ENCODE measurements at places on chromosomes 7 and 10. TPM values are rescaled to one million over a fixed set of nuclear protein-coding genes. Genes with fewer than 3 reads are reported as not detected.

CRHR2 gene
- total RNA-seq = not detected

SPDYE6 gene
- total RNA-seq = not detected

HTR7 gene
- total RNA-seq = not detected

- DNase-seq = no peak
Measured at GRCh38 chr7:108535744-108536143, 9.8 kb upstream of the PNPLA8 start.

GRCh38 chr10:101968940-101969321, 87.0 kb downstream of the ARMH3 start:
- no peak for DNase-seq

DNA sequence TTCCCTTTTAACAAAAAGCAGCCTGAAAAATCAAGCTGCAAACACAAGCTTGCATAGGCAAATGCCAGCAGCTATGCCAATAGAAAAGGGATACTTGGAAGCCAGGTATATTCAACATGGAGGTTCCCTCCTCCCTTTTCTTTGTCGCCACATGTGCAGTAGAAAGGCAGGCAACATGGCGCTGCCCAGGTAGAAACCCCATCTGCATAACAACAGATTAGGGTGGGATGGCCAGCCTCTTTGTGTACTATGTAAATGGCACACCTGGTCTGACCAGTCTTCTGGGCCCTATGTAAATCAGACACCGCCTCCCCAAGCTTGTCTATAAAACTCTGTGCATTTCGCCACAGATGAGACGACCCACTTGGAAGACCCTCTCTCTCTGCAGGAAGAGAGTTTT, 58.1 kb downstream of the CCDC3 start:
- no peak for DNase-seq

Data from activated naive CD4-positive, alpha-beta T cell treated with anti-CD3 and anti-CD28 coated beads for 36 hours (primary cell).